Stimulated activated CD8-positive, alpha-beta memory T cell treated with anti-CD3 and anti-CD28 coated beads, Interleukin-4, amount 100 ng/mL, for 1 hour (primary cell): ENCODE measurements at places on chromosomes 6 and 20.

DNA sequence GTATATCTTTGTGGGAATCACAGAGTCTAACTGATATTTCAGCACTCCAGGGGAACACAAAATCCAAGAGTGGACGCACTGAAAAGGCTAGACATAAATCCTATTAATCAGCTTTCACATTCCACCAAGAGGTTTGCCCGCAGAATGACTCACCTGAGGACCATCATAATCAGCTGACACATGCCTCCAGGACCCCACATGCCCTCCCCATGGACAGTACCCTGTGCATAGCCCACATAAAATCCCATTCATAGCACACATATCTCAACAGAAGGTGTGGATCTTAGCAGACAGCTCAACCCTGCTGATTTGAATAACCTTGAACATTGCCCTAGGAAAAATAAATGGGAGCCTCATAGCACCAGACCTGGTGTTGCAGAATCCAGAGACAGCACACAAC lies 246.8 kb upstream of the TENT5A start:
- DNase-seq, result no peak

DNA sequence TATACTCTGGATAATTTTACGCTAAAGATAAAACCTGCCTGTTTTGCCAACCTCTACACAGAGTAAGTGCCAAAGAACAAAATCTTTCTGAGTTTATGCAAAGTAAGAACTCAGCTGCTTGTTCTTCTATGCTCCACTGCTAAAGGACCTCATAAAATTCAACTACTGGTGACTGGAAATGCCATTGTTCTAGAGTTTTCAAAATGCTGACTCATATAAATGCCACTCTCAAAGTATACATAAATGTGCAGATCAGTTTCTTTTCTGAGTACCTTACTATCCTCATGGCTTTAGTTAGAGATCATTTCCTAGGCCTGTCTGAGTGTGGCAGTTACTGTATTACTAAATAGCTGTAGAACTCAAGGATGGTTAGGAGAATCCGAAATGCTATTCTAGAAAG lies 45.6 kb downstream of the LYRM4 start:
- DNase-seq, result no peak

GRCh38 chr6:50056242-50056641 lies 6.5 kb upstream of the DEFB112 start:
- no peak for DNase-seq

DNA sequence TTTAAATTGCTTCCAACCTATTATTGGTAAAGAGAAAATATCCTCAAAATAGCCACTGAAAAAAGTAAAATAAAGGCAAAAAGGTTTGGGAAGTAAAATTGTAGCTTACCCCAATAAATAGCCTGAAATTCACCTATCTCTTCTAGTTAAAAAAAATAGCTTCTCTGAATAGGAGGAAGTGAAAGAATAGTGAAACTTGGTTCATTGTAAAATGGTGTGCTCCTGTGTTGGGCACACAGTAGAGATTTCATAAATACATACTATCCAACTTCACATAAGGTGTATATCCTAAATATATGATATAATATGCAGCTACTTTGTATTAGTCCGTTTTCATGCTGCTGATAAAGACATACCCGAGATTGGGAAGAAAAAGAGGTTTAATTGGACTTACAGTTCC lies 45.3 kb downstream of the CDK19 start:
- DNase-seq, result no peak

- no peak for DNase-seq
These were observed 225.5 kb downstream of the SOD2 start for GRCh38 chr6:159467473-159468041.

GRCh38 chr20:10236540-10237533 lies 18.2 kb downstream of the SNAP25 start:
- no peak for DNase-seq

DNA sequence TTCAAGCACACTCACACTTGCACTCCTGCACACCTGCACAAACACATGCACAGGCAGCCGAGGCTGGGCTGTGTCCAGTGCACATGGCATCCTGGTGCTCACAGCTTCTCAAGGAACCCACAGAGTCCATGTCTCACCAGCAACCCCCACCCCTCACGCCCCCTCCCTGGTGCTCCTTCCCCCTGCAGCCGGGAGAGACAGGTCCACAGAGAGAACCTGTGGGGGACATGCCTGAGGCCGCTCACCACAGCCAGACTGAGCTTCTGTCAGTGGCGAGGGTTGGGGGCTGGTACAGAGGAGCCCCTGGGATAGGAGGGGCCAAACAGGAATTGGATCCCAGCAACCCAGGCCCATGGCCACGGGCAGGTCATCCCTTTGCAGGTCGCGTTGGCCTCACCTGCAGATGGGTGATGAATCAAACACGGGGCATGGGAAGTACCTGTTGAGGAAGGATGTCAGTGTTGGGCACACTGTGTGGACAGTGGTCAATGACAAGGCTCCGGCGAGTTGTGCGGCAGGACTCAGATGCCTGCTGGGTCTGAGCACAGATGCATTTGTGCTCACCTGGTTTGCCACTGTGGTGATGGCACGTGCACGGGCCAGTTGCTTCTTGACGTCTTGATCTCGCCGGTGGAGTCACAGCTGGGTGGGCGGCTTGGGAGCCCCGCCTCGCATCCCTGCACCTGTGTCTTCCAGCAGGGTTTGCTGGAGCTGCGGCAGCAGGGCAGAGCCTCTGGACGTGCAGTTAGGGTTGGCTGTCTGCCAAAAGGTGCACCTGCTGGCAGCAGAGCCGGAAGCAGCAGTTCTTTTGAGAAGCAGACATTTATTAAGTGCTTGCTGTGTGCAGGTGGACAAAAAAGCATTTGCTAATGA lies 113.0 kb downstream of the ERMARD start:
- no peak for DNase-seq

DNA sequence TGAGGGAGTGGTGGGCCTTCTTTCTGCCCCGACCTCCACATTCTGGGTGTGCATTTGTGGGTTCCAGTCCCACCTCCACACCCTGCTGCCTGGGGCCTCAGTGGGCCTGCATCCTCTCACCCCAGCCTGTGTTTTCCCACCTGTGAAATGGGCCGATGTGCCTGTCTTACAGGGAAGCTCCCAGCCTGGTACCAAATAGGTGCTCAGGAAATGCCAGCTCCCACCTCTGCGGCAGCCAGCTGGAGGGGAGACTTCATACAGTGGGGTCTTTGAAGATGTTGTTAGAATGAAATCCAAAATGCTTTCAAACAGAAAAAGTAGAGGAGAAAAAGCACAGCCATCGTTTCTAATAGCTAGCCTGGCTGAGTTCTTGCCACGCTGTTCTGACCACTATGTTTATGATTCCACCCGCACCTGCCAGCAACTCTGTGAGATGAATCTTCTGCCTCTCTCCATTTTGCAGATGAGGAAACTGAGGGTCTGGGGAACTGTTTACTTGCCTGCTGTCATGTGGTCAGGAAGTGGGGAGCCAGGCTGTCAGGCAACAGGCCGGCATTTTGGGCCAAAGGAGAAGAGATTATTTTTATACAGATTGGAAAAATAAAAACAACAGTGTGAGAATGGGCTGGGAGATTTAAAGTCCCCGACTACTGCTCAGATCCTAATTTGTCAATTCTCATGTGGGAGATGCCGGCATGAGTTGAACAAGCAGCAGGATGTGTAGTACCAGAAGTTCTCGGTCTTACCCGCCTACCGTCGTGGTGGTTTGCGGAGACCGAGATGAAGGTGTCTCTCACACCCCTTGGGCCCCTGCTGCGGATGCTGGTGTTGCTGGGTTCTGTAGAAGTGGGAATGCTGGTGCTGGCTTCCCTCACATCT lies 4.6 kb downstream of the TMEM181 start:
- no peak for DNase-seq

DNA sequence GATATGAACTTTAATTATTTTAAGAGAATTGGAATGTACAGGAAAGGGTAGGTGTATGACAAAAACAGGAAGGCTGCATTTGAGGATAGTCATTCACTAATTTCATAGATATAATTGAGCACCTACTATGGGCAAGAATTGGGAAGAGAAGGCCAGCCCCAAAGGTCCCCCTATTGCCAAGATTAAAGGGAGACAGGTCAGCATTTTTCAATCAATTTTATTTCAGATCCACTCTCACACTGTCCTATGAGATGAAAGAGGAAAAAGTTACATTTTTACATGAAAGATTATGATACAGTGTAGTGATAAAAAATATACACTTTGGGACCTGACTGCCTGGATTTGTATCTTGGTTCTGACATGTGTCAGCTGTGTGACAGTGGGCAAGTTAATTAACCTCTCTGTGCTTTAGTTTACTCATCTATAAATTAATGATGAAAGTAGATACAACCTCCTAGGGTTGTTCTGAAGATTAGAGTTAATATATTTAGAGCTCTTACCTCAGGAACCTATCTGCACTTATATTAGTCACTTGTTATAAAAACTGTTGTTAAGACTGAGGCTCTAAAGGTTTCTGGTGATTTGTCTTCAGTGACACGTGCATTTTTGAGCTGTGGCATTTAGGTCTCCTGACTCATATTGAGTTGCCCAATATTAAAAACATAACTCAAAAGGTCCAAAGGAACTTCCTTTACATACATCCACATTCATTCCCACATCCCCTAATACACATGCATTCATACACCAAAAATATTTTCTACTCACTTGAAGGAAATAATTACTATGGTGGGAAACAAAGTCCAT lies 45.7 kb downstream of the SCGN start:
- no peak for DNase-seq

DNA sequence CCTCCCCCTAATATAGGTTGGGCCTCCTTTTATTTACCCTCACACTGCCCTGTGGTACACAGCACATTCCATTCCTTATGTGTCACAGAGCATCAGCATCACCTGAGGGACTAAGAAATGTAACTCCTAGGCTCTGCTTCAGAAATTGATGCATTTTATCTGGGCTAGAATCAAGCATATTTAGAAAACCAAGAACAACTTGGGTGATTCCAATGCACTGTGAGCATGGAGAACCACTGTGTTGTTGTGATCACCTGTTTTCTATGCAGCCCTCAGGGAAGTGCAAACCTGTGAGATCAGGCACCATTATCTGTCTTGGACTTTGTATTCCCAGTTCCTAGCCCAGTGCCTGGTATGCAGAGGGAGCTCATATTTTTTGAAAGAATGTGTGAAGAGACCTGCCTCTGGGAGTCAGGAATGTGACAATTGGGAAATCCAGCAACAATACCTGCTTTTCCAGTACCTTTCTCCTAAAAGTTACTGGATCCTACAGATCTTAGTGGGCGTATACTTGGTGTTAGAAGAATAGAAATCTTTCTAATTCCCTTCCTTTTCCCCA lies 7.0 kb downstream of the KAT14 start:
- no peak for DNase-seq

- no peak for DNase-seq
These were observed 426.8 kb upstream of the SOX4 start for GRCh38 chr6:21166754-21167153.

GRCh38 chr6:20252311-20252710 lies 40.0 kb upstream of the MBOAT1 start:
- DNase-seq, result no peak

GRCh38 chr6:2274981-2275891 lies 29.8 kb upstream of the GMDS start:
- DNase-seq, result no peak

- no peak for DNase-seq
These were observed 64.6 kb upstream of the RSPO3 start for GRCh38 chr6:127053875-127054235.

- DNase-seq, result no peak
These were observed 723 bp upstream of the ARID1B start for GRCh38 chr6:156776470-156776839.

GRCh38 chr6:102525336-102525735 lies 1131.8 kb downstream of the GRIK2 start:
- no peak for DNase-seq

GRCh38 chr6:8736156-8736895 lies 301.0 kb upstream of the SLC35B3 start:
- no peak for DNase-seq

DNA sequence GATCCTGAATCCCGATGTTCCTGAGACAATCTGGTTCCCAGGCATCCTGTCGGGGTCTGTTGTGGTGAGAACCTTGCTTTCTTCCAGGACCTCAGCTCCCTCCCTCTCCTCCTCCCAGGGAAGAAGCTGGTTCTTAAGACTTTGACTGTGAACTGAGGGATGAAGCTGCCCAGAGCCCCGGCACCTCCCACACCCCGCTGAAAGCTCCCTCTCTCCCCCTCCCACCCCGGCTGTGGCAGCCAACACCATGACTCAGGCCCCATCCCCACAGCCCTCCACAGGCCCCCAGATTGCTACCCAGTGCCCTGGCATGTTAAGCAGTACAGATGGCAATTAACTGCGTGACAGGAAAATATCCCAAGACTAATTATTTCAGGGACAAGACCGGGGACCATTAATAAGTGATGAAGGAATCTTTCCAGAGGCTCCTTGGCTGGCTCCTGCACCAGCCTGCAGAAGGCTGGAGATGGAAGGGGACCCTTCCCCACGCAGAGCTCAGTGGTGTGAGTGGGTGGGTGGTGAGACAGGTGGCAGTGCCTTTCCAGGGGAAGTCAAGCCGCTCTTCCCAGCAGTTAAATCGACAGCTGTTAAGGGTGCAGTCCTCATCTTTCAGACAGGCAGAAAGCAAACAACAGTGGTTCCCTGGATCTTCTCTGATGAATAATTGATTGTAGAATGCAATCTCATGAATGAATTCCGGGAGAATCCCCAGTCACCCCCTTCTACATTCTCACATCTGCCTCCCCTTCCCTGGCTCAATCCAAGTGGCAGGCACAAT lies 237.9 kb downstream of the LRFN2 start:
- DNase-seq, result no peak

GRCh38 chr6:37218511-37218910 lies 39.1 kb upstream of the TBC1D22B start:
- no peak for DNase-seq

DNA sequence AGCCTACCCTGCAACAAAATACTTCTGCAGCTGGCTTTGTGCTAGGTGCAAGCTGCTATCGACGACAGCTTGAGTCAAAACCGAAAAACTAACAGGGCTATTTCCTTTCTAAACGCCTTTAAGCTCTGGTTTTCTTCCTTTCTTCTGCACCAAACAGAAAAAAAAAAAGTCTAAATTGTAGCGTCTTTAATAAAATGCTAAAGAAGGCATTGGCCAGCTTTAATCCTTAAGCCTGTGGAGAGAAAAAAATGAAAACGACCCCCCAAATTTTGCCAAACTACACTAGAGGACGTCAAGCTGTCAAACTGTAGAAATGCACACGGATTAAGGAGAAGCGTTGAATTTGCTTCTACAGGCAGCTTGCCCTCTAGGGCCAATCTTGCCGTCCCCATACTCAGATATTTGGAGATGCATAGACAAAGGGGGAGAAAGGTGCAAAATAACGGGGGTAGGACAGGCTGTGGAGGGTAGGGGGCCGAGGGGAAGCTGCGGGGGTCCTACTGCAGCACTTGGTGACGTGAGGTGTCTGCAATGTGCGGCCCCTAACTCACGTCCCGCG lies 1.4 kb upstream of the NRN1 start:
- no peak for DNase-seq

- no peak for DNase-seq
These were observed 69.7 kb downstream of the MDN1 start for GRCh38 chr6:89749918-89750317.

DNA sequence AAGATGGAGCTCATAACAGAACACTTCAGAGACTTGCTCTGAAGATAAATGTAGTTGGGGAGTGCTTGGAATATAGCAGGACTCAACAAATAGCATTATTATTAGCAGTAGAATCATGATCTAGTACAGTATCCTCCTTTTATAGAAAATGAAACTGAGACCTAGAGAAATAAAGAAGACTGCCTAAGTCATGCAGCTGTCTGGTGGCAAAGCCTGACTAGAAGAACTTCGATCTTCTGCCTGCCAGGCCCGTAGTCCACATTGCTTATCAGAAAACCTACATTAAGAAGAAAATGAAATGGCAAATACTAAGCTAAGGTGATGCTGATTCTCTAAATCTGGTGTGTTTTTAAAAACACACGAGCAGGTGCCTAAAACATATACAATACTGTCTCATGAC lies 46.4 kb upstream of the DST start:
- no peak for DNase-seq

GRCh38 chr6:144334150-144334708 lies 49.1 kb downstream of the UTRN start:
- DNase-seq, result peak; percentile 38
